ENCODE measurements at places on chromosomes 13 and 19. TPM values are rescaled to one million over a fixed set of nuclear protein-coding genes. Genes with fewer than 3 reads are reported as not detected.

LMTK3 gene
- not detected for total RNA-seq

TUBGCP3 gene
- total RNA-seq: 34.5 TPM

ZNF333 gene
- total RNA-seq: 28.5 TPM

DNA sequence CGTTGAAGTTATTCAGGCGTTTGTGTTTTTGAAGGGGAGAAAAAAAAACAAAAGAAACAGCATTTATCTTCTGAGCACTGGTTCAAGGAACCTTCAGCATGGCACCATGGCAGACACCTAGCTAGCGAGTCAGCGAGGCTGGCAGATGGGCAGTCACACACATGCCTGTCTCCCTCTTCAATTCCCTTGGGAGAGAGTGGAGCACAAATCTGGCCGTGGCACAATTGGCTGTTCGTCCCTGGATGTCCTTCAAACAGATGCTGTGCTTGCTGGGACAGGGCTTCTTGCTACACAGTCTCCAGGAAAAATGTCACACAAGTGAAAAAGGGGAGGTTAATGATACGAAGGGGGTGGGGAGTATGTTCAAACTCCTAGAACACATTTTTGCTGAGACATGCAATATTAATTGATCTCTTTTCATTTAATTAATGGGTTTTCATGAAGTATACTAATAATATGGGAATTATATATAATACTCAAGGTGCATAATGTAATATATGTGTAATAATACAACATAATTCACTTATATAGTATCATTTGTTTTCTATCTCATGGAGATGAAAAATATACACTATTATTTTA, 1674.5 kb upstream of the SLC10A2 start:
- H3K36me3 ChIP-seq: no peaks in the 10 kb centered on the region
- H3K4me1 ChIP-seq: no peaks in the 10 kb centered on the region
- no peak overlapping the region for H3K4me3 ChIP-seq
- no peak for DNase-seq
